ENCODE measurements at places on chromosomes 13 and 19.

DNA sequence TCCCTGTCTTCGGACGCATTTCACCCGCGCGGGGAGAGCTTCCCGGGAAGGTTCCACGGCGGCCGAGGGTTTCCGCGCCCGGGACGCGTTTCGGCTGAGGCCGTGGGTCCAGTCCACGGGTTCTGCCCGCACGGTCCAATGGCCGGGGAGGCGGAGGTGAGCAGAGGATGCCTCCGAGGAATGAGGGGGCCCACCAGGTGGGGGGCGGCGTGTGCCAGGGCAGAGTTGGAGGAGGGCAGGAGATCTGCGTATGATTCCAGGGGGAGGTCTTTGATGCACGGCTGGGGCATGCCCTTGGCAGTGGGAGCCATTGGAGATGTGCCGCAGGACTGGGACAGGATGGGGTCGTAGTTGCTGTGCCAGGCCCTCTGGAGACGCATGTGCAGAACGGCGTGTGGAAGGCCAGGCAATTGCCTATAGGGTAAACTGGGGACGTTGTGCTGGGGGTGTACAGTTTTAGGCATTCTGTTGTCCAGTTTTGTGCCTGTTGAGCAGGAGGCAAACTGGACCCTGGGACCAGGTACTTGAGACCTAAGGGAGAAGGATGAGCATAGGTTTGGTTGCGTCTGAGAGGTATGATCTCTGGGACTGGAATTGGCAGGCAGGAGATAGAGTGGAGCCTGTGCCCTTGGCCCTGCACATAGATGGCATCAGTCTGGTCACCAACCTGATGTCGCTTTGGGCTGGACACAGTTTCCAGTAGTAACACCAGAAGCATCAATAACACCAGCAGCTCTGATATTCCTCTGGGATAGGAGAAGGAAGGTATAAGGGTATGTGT is 751 bp downstream of the ZNF584 start:
- DNase-seq: no peak

DNA sequence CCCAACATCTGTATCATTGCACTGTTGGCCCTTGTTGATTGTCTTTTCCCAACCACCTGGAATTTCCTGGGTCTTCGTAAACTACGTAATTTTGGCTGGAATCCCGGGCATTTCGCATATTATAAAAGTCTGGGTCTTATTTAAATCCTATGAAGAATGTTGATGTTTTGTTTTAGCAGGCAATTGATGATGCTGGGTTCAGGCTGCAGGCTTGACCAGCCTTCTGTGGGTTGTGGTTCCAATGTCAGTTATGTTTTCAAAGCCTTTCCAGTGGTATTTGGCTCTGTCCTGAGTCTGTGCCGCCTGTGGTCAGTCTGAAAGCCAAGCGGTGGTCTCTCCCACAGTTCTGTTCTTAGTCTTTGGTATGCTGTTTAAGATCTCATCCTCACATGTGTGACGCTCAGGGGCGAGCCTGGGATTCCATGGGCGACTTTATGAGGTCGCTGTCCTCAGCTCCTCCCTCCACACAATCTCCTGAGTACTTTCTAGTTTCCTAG is 12.4 kb downstream of the SLC35E1 start:
- no peak for DNase-seq

DNA sequence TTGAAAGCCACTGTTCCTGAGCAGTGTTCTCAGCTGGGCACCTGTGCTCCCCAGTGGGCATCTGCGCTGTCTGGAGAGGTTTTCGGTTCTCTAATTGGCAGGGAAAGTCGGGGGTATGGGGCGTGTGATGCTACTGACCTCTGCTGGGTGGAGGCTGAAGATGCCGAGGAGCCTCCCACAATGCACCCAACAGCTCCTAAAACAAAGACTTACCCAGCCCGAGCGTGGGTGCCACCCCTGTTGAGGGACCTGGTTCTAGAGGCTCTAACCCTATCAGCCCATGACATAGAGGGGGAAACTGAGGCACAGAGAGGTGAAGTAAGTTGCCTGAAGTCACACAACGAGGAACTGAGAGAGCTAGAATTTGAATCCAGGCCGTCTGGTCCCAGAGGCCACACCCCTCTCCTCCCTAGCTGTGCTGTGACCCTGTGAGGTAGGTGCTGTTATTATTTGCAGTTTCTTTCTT is 2.3 kb downstream of the SPACA4 start:
- no peak for DNase-seq

DNA sequence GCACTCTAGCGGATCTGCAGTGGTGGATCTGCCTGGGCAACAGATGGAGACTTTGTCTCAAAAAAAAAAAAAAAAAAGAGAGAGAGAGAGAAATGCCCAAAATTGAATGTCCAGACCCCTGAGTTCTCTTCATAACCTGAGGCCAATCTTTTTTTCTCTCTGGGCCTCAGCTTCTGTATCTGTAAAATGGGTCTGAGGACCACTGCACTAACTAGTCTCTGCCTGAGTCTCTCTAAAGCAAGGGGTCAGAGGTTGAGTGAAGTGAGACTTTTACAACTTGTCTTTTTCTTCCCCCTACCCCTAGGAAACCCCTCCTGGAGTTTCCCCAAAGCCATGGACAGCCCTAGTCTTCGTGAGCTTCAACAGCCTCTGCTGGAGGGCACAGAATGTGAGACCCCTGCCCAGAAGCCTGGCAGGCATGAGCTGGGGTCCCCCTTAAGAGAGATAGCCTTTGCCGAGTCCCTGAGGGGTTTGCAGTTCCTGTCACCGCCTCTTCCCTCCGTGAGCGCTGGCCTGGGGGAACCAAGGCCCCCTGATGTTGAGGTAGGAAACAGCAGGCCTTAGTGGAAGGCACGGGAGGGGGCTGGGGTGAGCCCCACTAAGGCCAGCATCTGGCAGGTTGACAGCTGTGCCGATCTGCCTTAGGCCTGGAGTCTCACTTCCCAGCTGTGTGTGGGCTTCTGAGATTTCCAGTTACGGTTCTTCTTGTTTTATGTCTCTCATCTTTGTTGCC is 1.8 kb downstream of the TMEM91 start:
- DNase-seq: no peak

DNA sequence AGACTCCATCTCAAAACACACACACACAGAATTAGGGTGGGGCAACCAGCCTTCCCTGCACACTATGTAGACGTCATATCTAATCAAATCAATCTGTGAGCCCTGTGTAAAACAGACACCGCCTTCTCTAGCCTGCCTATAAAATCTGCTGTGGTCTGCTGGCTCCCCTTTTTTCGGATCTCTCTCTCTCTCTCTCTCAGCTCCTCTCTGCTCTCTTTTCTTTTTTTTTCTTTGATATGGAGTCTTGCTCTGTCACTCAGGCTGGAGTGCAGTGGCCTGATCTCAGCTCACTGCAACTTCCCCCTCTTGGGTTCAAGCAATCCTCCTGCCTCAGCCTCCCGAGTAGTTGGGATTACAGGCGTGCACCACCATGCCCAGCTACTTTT is 11.8 kb upstream of the CD70 start:
- no peak for DNase-seq

All from effector CD4-positive, alpha-beta T cell (primary cell).